ENCODE measurements at places on chromosomes 1 and 21. TPM values are rescaled to one million over a fixed set of nuclear protein-coding genes. Genes with fewer than 3 reads are reported as not detected.
A peak's percentile ranks its signal among the peaks of the same experiment; 100 is the strongest.

DNA sequence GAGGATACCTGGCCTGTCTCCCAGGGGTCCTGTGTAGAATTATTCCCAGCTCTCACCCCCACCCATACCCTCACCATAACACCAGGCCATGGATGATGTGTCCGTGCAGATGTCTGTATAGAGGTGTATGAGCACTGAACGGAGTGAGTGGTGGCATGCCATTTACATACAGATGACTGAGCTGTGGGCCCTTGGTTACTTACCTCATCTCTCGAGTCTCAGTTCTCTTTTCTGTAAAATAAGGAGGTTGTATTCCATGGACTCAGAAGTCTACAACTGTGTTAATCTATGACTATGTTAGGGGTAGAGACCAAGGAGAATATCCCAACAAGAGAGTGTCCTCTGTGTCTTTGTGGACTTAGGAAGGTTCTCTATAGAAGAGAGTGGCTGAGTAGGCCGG, 65.6 kb upstream of the CD1D start:
- no peak for DNase-seq

DNA sequence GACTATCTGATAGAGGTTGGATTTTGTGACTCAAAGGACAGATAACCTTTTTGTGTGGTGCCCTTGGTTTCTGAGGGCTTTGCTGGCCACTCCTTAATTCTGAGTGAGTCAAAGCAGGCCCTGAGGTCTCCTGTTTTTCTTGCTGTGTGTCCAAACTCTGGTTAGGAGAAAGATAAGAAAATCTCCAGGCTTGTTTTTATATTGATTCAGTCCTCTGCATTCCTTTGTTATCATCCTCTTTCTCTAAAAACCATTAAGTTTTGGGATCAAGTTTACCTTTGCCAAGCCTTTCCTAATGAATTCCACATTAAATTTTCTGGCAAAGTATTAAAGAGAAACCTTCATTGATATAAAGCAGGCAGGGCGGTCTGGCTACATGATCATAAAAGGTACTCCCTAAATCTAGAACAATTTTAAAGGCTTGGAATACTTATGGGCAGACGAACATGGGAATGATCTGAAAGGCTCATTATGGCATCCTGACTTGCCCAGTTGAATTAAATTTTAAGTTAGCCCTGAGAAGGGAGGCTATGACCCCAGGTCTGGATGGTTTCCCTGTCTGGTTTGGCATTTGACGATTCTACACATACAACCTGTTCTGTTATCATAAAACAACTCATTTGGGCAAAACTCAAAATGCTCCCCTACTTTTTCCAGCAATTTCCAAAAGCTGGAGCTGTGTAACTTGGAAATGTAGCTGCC, 20.8 kb downstream of the ZBTB8B start:
- peak; percentile 2 for DNase-seq

GRCh38 chr1:167723707-167724323, 2.0 kb downstream of the MPZL1 start:
- no peak for DNase-seq

DNA sequence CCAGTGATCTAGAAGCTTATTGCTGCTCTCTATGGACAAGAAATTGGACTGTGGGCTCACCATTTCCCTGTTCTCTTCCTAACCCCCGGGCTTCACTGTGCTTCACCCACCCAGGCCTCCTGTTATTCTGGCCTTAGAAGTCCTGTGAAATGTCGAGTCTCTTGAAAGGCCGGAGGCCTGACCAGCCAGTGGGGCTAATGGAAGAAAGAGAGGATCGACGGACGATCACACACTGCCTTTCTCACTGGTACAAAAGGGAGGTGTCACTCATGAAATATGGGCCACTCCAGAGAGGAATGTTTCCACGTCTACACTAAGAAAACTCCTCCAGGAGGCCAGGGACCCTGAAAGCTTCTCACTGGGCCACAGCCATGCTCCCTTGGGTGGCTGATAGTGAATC, 36.1 kb downstream of the CACNA1S start:
- DNase-seq = no peak

The UCHL5 gene
- total RNA-seq = 34.0 TPM

GRCh38 chr1:33093004-33093403, 12.1 kb downstream of the AZIN2 start:
- no peak for DNase-seq

- no peak for DNase-seq
Observed at GRCh38 chr1:212946872-212947271, 3.5 kb upstream of the VASH2 start.

- no peak for DNase-seq
Observed at GRCh38 chr1:151133018-151133806, 13.2 kb downstream of the SEMA6C start.

The FCGR1A gene
- total RNA-seq = 36.5 TPM

GRCh38 chr1:173489149-173489600, 12.0 kb downstream of the PRDX6 start:
- no peak for DNase-seq

GRCh38 chr1:160756849-160757201, 17.8 kb downstream of the SLAMF7 start:
- DNase-seq = no peak

- DNase-seq = no peak
Observed at GRCh38 chr1:23420778-23421177, 3.8 kb downstream of the TCEA3 start.

GRCh38 chr21:43590194-43590593, 69.1 kb downstream of the HSF2BP start:
- no peak for DNase-seq

DNA sequence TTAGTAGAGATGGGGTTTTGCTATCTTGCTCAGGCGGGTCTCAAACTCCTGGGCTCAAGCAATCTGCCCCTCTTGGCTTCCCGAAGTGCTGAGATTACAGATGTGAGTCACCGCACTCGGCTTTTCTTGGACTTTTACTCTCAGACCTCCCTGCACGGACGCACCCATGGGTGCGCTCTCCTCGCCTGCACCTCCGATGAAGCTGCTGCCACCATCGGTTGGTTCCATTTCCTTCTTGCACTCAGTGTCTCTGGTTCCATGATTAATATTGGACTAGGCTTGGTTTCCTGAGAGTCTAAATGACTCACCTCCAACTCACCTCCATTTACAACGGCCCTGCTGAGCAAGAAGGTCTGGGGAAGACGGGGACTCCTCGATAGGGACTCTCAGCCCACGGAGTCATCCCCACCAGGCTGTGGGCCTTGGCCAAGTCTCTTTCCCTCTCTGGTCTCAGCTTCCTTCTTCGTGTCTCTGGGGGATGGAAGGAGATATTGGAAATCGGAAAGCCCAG, 6.7 kb upstream of the TNFRSF8 start:
- DNase-seq = no peak

DNA sequence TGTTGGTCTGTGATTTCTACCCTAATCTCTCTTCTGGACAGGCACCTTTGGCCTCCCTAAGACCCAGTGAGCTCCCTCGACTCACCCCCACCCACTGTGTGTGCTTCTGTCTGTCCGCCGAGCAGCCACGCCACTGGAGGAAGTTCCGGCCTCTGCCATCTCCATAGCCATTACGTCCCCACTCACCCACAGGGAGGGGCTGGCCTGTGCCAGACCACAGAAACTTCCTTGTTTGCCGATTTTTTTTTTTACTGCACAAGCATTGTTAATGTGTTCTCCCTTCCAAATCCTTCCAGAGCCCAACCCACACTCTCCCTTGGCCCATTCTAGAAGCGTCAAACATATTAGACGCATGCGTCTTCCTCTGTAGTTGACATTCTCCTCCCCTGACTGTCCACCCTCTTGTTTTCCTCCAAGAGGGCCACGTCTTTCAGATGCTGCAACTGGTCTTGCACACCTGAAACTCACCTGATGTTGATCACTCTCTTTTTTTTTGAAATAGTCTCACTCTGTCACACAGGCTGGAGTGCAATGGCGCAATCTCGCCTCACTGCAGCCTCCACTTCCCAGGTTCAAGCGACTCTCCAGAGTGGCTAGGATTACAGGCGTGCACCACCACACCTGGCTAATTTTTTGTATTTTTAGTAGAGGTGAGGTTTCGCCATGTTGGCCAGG, 72.3 kb downstream of the EVA1C start:
- peak; percentile 75 for DNase-seq

DNA sequence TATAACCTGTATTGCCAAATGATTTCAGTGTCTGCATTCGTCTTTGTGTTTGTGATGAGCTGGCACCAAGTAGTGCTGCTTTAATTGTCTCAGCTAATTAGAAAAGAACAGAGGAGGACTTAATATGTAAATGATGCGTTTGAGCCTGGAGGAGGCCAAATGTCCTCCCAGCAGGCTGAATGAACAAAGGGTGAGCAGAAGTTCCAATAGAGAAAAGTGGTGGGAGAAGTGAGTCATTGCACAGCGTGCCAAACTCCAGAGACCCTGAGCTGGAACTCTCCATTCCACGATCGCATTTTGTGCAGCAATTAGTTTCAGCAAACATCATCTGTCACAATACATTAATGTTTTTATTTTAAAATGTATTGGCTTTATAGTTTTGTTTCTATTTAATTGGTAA, 17.9 kb downstream of the ETV3L start:
- DNase-seq = no peak

The CFHR4 gene
- total RNA-seq = not detected

GRCh38 chr1:208520438-208521099, 276.4 kb upstream of the PLXNA2 start:
- no peak for DNase-seq

Data from sciatic nerve (tissue), 2 donors.